Occipital lobe (tissue), 3 donors: ENCODE measurements at places on chromosomes 4 and X. TPM values are rescaled to one million over a fixed set of nuclear protein-coding genes. Genes with fewer than 3 reads are reported as not detected.

BANK1 gene
- total RNA-seq, result 0.16 TPM

P2RY4 gene
- total RNA-seq, result 0.16 TPM

FABP2 gene
- not detected for total RNA-seq

TCEANC gene
- total RNA-seq, result 14.7 TPM

UCP1 gene
- total RNA-seq, result not detected

ACSL4 gene
- total RNA-seq, result 196 TPM

SMIM31 gene
- not detected for total RNA-seq

LONRF3 gene
- 1.9 TPM for total RNA-seq

PABPC4L gene
- total RNA-seq, result 1.2 TPM

EGF gene
- 1.7 TPM for total RNA-seq

SYN1 gene
- 17.5 TPM for total RNA-seq

DUSP9 gene
- 1.7 TPM for total RNA-seq

GPAT3 gene
- total RNA-seq, result not detected

CYTL1 gene
- total RNA-seq, result 0.94 TPM

NHSL2 gene
- 0.78 TPM for total RNA-seq

CLTRN gene
- 0.16 TPM for total RNA-seq

RAB39B gene
- 28.2 TPM for total RNA-seq

AMBN gene
- not detected for total RNA-seq

UGT2A1 gene
- total RNA-seq, result not detected

EDA2R gene
- total RNA-seq, result 0.62 TPM

TMEM154 gene
- 0.47 TPM for total RNA-seq
